ENCODE measurements at places on chromosomes 13 and 19.

DNA sequence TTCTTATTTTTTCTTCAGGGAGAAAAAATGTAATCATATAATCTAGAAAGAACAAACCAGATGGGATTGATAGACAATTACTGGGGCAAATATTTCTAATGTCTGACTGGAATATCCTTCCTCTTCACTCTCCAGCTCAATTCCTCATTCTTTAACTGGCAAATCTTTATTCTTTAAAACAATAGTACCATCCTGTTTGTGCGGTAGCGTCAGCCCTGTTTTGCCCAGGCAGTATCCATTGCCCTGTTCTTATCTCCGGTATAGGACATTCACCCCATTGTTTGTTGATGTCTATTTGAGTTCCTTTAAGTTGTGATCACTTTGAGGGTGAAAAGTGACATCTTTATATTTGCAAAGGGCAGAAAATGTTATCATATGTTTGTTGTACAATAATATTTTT lies 185.4 kb downstream of the POSTN start:
- no peak for DNase-seq

GRCh38 chr13:83085186-83085900 lies 796.9 kb downstream of the SLITRK1 start:
- DNase-seq = no peak

GRCh38 chr19:41226053-41226873 lies 7.2 kb downstream of the AXL start:
- peak; percentile 60 for DNase-seq

- DNase-seq = no peak
Measured at GRCh38 chr13:43227721-43228120, 204.3 kb downstream of the DNAJC15 start.

DNA sequence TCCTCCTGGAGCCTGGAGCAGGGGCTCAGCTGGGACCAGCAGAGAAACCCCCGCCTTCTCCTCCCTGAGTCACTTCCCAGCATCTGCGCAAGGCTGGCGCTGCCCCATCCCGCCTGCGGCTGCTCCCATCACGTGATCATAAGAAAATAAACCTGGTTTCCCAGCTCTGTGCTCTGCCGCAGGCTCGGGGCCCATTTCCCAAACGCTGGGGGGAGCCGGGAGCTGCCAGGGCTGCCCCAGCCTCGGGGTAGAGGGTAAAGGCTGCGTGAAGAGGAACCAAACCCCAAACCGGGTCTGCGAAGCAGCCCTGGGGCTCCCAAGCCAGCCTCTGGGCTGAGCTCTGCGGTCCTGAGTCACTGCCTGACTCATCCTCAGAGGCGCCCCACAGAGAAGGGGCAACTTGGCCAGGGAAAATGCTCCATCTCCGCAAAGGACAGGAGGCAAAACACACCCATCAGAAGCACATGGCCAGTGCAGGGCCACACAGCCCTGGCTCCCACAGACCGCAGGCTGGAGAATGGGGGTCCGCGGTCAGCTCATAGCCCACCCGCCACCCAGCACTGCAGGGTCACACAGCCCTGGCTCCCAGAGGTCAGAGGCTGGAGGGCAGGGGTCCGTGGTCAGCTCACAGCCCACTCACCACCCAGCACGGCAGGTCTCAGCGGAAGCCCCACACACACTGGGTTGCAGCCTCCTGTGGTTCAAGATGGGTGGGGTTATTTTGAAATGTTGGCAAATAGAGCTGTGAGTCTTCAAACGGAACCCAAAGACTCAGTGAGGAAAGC lies 67.1 kb downstream of the RASA3 start:
- DNase-seq = peak; percentile 90

- DNase-seq = no peak
Measured at GRCh38 chr13:48165063-48165462, 67.9 kb upstream of the ITM2B start.

- DNase-seq = peak; percentile 93
Measured at GRCh38 chr19:40690693-40691420, 406 bp upstream of the NUMBL start.

GRCh38 chr13:35470671-35471661 lies 5.5 kb downstream of the MAB21L1 start:
- DNase-seq = no peak

DNA sequence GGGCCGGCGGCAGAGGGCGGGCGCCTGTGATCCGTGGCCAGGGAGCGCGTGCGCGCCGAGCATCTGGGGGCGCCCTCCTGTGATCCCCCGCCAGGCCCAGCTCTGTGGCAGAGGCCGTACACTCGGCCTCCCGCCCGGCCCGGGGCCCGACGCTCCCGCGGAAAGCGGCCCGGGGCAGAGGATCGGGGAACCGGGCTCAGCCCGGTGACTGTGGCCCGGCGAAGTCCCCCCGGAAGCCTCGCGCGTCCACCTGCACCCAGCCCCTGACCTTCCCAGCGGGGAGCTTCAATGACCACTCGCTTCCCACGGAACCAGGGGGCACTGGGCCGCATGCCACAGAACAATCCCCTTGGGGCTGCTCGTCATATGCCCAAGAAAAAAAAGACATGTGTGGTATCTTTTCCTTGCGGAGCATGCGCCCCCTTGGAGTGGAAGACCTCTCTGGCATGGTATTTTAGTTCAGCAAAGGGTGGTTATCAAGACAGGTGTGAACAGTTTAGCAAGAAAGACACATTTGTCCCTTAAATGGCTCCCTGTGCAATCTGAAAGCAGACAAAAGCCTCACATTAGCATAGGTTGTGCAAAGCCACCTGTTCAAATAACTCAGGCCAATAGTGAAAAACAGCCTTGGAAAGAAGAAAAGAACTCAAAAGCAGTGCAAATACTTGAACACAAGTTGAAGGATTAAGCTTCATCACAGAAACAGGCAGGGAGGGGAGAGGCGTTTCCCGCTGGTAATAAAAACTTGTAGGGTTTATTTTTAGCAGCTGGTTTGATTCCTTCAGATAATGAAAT lies 290.9 kb upstream of the SOX21 start:
- DNase-seq = no peak

DNA sequence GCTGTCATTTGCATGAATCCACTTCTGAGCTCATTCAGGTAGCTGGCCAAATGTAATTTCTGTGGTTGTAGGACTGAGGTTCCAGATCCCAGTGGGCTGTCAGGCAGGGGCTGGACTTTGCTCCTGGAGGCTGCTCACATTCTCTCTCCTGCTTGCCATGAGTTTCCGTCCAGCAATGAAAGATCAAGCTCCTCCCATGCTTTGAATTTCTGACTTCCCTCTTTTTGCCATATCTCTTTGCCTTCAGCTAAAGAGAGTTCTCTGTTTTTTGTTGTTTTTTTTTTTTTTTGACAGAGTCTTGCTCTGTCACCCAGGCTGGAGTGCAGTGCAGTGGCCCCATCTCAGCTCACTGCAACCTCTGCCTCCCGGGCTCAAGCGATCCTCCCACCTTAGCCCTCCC lies 76.9 kb downstream of the ING1 start:
- DNase-seq = no peak

DNA sequence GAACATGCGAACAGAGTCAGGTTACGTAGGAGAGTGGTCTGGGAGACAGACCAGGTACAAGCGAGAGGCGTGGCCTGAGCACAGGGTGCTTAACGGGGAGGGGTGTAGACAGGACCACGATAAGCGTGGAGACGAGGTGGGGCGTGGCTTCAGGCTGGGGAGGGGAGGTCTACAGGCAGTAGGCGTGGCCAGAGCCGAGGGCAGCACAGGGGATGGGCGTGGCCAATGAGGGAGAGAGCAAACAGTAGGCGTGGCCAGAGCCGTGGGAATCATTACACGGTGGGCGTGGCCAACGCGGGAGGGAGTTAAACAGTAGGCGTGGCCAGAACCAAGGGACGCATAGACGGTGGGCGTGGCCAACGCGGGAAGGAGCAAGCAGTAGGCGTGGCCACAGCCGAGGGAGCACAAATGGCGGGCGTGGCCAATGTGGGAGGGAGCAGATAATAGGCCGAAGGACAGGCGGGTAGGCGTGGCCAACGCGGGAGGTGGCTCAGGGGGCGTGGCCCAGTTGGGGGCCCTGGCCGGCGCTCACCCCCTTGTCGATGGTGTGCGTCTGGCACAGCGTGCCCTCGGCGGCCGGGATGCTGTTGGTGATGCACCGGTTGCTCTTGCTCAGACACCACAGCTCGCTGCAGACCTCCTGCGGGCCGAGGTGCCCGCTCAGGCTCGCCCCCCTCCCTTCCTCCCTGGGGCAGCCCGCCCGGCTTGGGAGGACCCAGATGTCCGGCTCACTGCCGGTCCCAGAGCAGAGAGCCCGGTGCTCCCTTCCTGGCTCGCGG lies 15.2 kb upstream of the MYO1F start:
- peak; percentile 95 for DNase-seq

DNA sequence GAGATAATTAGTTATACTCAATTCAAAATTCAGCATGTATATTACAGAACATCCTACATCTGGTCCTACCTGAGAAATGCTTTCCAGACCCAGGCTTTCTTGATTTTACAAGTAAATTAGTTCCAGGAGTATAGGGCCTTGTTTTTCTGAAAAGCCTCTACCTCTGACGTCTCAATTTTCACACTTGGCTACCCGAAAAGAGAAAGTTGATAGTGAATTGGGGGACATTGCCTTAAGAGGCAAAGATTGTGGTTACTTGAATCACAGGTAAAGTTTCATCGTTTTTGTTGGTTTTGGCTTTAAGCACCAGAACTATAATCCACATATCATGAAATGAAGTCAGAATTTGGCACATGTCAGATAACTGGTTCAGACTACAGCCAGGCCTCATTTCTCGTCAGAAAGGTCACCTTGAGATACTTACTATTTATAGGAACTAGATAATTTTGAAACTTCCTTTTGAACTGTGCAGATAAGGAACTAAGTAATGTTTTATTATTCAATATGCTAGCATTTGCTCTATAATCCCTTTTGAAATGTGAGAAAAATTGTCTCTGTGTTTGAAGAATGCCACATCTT lies 30.8 kb downstream of the FAM124A start:
- no peak for DNase-seq

DNA sequence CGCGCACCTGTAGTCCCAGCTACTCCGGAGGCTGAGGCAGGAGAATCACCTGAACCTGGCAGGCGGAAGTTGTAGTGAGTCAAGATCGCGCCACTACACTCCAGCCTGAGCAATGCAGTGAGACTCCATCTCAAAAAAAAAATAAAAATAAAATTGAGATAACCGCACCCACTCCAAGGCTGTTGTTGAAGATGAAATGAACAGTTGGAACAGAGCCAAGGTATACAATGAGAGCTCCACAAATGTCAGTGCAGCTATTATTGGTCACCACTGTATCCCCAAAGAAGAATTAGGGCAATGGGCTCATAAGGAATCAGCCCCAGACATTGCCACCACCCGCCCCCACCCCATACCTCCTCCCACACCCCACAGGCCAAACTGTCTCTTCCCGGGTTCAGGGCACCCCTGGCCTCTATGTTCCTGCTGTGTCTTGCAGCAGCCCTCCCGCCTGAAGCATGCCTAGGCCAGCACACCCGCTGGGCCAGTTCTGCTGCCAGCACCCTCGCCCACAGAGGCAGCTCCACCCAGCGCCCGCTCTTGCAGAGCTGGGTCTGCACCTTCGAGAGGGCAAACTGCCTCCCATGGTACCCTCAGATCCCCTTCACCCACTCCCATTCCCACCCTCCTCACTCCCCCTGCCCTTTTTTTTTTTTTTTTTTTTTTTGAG lies 3.5 kb upstream of the S1PR5 start:
- no peak for DNase-seq

DNA sequence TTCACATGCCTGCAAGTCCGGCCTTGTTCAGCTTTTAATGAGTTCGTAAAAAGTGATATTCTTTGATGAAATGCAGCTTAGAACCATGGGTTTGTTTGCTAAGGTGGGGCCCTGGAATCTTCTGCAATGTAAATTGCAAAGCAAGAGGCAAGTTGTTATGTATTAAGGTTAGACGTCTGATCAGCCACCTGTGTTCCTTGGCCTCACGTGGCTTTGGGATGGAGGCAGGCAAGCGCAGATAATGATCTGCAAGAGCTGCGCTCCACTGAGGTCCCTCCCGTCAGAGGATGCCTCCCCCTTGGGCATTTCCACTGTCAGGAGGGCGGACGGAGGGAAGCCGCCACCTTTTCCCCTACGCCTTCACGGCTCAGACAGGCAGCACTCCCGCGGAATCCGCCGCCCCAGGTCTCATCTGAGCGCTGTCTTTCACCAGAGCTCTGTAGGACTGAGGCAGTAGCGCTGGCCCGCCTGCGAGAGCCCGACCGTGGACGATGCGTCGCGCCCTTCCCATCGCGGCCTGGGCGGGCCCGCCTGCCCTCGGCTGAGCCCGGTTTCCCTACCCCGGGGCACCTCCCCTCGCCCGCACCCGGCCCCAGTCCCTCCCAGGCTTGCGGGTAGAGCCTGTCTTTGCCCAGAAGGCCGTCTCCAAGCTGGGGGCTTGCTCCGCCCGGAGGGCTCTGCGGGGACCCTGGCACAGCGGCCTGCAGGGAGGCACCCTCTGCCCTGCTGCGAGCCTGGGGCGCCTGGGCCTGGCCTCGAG lies 110.9 kb downstream of the CRYL1 start:
- DNase-seq = no peak

- no peak for DNase-seq
Measured at GRCh38 chr13:111315347-111315995, 5.0 kb upstream of the TEX29 start.

DNA sequence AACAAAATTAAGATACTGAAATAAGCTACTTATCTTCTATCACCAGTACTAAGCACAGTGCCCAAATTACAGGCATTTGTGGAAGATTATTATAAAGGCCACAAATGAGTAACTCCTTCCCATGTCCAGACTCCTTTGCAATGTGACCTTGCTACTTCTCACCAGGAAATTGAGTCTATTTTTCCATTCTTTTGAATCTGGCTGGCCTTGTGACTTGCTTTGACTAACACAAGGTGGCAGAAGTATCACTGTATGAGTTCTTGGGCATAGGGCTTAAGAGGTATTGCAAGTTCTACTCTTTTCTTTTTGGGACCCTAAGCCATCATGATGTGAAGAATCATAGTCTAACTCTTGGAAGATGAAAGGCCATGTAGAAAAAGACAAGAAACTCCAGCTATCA lies 49.9 kb downstream of the UGGT2 start:
- DNase-seq = no peak

- DNase-seq = no peak
Measured at GRCh38 chr19:41895745-41896580, 13.0 kb downstream of the ARHGEF1 start.

GRCh38 chr19:30669329-30670010 lies 297.3 kb downstream of the ZNF536 start:
- DNase-seq = peak; percentile 69

- DNase-seq = no peak
Measured at GRCh38 chr13:83620530-83621220, 261.6 kb downstream of the SLITRK1 start.

DNA sequence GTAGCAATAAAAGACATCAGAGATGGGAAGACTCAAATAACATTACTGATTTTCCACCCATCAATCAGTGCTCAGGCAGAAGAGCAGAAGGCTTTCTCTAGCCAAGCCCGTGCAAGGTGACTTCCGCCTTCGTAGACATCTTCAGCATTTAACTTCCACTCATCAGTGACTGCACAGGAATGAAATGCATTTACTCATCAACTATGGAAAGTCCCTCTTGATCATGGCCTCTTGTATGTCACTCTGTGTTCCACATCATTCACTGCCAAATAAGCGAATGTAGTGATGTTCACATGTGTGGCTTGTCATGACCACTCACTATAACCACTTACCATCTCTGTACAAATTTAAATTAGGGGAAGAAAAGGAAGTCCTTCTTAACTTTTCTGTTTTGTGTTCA lies 49.4 kb downstream of the SACS start:
- peak; percentile 30 for DNase-seq

- no peak for DNase-seq
Measured at GRCh38 chr19:29583196-29583999, 22.7 kb upstream of the POP4 start.
